ENCODE measurements at places on chromosomes 3 and 15.

DNA sequence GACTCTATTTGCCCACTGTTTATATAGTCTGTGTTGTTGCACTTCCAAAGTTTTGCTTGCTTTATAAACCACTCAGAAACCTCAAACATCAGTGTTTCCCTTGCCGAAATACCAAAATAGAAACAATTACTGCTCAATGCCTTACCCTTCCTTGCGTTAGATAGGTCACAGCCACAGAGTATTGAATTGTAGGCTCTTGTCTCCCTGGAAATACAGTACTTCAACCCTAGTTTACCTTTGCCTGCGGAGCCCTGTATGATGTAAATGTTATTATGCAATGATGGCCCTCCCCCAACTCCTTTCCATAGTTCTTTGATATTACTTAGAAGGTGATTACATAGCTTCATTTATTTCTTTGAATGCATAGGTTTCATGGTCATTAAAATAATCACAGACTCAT, 44.2 kb downstream of the SOX2 start:
- peak; percentile 44 for DNase-seq

- DNase-seq: no peak
Measured at GRCh38 chr3:2268779-2269178, 170.1 kb downstream of the CNTN4 start.

- peak; percentile 64 for DNase-seq
Measured at GRCh38 chr15:71201477-71201876, 86.2 kb downstream of the THSD4 start.

GRCh38 chr3:47704237-47704612, 77.5 kb downstream of the SMARCC1 start:
- no peak for DNase-seq

DNA sequence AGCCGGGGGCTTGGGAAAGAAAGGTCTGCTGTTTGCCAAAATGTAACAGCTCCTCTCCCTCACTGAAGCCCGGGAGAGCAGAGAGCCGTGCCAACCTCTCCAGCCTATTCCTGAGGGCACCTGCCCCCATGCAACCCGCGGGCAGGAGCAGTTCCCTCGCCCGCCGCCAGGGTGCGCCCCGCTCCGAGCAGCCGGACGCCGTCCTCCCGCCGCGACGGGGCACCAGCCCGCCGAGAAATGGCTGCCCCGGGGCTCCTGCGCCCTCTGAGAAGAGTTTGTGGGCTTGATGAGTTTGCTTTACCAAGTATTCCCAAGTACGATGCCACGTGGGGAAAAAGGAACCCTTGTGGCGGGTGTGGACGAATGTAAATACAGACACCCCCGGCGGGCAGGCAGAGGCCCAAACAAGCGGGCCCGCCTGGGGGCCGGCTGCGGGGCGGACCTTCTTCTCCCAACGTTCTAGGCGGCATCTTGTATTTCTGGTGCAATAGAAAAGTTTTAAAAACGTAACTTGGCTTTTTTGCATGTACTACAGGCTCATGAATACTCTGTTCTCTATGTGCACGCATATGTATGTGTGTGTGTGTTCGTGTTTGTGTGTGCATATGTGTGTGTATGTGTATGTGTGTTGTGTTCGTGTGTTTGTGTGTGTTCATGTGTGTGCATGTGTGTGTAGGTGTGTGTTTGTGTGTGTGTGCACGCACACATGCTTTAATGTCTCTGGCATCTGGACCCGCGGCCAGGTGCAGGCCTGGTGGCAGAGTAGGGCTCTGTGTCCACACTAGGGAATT, 162.9 kb downstream of the CHSY1 start:
- DNase-seq: no peak

DNA sequence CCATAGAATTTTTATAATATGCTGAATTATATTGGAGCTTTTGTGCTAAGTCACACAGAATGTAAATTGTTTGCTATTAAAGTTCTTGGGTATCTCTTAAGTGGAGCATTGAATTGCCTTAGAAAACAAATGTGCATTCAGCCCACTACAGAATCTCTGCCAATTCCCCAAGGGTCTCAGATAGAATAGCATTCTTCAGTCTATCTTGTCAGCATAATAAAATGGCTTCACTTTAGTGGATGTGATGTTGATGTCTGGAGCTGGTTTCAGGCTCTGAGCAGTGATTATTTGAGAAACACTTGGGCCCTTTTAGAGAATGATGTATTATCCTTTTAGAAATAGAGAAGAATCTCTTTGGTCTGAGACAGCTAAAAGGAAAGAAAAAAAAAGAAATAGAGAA, 45.2 kb downstream of the LRCH3 start:
- no peak for DNase-seq

DNA sequence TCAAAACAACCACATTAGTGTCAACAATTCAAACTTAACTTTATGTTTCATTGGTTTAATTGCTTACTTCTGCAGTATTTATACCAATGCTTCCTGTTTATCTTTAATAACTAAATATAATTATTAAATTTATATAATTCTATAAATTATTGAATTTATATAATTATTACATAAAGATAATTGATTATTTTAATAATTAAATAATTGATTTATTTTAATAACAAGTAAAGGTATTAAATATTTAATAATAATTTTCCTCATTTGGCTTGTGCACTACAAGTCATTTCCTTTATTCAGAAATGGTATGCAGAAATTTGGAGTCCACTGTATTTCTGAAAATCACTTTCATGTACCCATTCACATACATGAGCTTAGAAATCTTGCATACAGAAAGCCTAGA, 156.2 kb upstream of the NSMCE3 start:
- no peak for DNase-seq

DNA sequence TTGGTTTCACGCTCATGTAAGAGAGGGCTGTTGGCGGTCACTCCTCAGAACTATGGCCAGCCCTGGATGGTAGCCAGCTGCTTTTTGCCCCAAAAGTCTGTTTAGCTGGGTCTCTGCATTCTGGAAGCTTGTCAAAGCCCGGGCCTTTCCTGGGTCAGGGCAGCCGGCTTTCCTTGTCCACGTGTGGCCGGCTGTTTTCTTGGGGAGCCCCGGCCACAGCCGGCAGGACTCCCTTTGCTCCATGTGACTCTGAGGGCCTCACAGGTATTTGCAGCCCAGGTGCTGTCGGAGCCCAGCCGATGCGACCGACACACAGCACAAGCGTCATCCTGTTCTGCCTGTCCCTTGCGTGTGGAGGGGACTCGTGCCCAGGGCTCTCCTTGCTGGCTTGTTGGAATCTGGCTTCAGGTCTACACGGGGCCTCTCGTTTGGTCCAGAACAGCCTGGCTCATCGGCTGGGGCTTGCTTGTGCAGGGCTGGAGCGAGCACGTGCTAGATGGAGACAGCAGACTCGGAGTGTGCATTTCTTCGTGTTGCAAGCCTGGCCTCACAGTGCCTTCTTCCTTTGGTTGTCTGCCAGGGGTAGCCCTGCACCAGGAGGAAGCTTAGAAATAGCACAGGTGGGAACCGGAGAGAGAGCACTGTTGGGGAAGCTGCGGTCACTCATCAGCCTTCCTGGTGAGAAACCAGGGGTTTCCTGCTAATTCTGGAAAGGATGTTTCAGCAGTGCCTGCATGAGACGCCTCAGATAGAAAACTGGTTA, 51.5 kb downstream of the PGPEP1L start:
- no peak for DNase-seq

- DNase-seq: no peak
Measured at GRCh38 chr3:115211810-115212492, 64.9 kb upstream of the ZBTB20 start.

GRCh38 chr3:169455472-169455871, 208.0 kb downstream of the MECOM start:
- DNase-seq: no peak

DNA sequence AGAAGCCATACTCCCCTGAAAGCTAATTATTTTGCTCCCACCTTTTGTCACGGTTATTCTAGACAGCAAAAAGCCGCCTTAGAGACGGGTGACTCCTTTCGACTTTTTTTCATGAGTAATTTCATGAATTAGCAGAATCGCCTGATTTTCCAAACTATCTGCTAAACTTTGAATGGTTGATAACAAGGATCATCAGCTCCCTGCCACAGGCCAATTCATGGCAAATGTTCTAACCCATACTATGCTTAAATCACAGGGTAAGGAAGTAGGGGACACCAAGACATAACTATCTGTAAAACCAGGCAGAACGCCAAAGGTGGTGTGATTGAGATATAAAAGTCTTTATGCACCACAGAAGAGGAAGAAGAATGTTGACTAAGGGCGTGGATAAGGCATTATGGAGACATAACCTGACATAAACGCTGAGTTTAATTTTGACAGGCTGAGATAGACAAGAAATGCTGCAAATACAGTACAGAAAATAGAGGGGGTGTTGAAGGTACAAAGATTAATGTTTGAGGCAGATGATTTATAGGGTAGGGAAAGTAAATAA, 891 bp upstream of the DMXL2 start:
- no peak for DNase-seq

DNA sequence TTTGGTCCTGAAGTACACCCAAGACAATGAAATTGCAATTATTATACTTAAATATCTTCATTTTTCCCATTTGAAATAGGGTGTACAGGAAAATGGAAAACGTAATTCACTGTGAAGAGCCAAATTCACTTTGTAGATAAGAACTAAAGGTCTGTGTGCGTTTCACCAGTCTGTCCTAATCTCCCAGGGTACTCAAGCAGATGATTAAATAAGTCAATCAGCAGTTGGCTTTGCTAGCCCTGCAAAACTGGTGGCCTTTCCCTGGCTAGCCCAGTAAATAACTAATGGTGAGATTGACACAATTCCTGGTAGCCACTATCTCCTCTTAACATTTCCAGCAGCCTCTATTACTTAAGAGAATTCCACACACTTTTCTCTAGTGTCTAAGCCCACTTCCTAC, 389.3 kb downstream of the TBL1XR1 start:
- no peak for DNase-seq

GRCh38 chr3:172127929-172128580, 88.7 kb downstream of the FNDC3B start:
- no peak for DNase-seq

DNA sequence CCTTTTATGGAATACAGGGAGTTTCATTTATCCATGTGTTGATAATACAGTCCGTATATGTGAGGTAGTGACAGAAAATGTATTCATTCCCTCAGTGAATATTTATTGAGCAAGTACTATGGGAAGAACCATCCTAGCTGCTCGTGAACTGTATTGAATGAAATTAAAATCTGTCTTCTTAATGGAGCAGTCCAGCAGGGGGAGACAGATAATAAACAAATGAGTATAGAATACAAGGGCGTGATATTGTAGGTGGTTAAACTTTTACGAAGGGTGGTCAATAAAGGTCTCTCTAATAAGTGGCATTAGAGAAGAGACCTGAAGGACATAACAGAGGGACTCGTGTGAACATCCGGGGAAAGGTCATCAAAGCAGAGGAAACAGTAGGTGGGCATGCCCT, 62.7 kb upstream of the OSTN start:
- no peak for DNase-seq

- no peak for DNase-seq
Measured at GRCh38 chr3:184378651-184379357, 797 bp upstream of the THPO start.

DNA sequence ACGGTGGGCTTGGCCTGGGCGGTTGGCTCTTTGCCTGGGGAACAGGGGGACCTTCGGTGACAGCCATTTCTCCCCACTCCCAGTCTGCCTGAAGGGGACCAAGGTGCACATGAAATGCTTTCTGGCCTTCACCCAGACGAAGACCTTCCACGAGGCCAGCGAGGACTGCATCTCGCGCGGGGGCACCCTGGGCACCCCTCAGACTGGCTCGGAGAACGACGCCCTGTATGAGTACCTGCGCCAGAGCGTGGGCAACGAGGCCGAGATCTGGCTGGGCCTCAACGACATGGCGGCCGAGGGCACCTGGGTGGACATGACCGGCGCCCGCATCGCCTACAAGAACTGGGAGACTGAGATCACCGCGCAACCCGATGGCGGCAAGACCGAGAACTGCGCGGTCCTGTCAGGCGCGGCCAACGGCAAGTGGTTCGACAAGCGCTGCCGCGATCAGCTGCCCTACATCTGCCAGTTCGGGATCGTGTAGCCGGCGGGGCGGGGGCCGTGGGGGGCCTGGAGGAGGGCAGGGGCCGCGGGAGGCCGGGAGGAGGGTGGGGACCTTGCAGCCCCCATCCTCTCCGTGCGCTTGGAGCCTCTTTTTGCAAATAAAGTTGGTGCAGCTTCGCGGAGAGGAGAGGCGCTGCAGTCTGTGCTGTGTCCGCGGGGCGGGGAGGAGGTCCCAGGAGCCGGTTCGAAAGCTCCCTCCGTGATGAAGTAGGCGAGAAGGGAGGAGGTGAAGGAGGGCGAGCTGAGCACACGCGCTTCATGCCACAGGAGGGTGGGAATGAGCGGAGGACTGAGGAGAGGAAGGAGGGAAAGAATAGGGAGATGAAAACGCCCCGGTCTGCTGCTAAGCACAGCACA, 9.6 kb downstream of the CLEC3B start:
- no peak for DNase-seq

GRCh38 chr3:48194446-48195071, 6.3 kb upstream of the CDC25A start:
- no peak for DNase-seq

GRCh38 chr15:40598126-40598525, 4.1 kb downstream of the KNL1 start:
- DNase-seq: no peak

- DNase-seq: no peak
Measured at GRCh38 chr3:116579840-116580239, 129.7 kb upstream of the TUSC7 start.

- no peak for DNase-seq
Measured at GRCh38 chr3:50342813-50343633, 2.4 kb upstream of the RASSF1 start.

- DNase-seq: no peak
Measured at GRCh38 chr3:107988460-107989175, 102.2 kb downstream of the CD47 start.

DNA sequence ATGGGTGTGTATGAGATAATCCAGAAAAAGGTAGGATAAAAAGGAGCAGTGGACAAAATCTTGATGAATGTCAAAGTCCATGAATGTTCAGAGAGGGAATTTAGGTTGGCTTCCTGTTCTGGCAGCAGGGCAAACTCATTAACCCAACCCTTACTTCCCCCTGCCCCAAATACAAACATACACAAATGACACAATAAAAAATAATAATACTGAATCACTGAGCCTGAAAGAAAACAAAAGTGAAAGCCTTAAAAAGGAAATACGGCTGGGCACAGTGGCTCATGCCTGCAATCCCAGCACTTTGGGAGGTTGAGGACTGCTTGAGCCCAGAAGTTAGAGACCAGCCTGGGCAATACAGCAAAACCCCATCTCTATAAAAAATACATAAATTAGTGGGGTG, 62.9 kb downstream of the GPR176 start:
- no peak for DNase-seq

GRCh38 chr3:57974796-57975388, 33.3 kb upstream of the FLNB start:
- no peak for DNase-seq

- DNase-seq: no peak
Measured at GRCh38 chr3:183032880-183033555, 52.7 kb upstream of the DCUN1D1 start.
